ENCODE measurements at places on chromosomes 4 and X. TPM values are rescaled to one million over a fixed set of nuclear protein-coding genes. Genes with fewer than 3 reads are reported as not detected.

The HAND2 gene
- not detected for total RNA-seq

The NMU gene
- 5.7 TPM for total RNA-seq

The STK32B gene
- total RNA-seq = 7.0 TPM

The FDCSP gene
- total RNA-seq = not detected

The CXXC4 gene
- total RNA-seq = 10.2 TPM

The GJB1 gene
- 2.5 TPM for total RNA-seq

The ADH7 gene
- total RNA-seq = not detected

The TRPC5OS gene
- 0.10 TPM for total RNA-seq

The TKTL2 gene
- total RNA-seq = 0.17 TPM

The MAOB gene
- 20.0 TPM for total RNA-seq

The TMPRSS11B gene
- total RNA-seq = not detected

The MAP3K15 gene
- 0.55 TPM for total RNA-seq

The ZBED1 gene
- 30.7 TPM for total RNA-seq

The AREG gene
- 0.22 TPM for total RNA-seq

The VCX3A gene
- not detected for total RNA-seq

The CLIC2 gene
- 10.2 TPM for total RNA-seq

The CT45A10 gene
- not detected for total RNA-seq

The RTL5 gene
- 8.2 TPM for total RNA-seq

The TGIF2LX gene
- total RNA-seq = not detected

The BEX5 gene
- total RNA-seq = 28.3 TPM

The DUSP21 gene
- total RNA-seq = not detected

The PPARGC1A gene
- 18.9 TPM for total RNA-seq

The TLR1 gene
- 32.2 TPM for total RNA-seq

The ANK2 gene
- total RNA-seq = 241 TPM

The GRIA2 gene
- total RNA-seq = 85.8 TPM

The CACNA1F gene
- 0.11 TPM for total RNA-seq

The SAGE1 gene
- not detected for total RNA-seq

The PABPC4L gene
- total RNA-seq = 5.0 TPM

The FAM184B gene
- 2.3 TPM for total RNA-seq

The GPC3 gene
- 109 TPM for total RNA-seq

The PPEF2 gene
- total RNA-seq = 0.06 TPM

The RHOXF2 gene
- total RNA-seq = not detected

The SPANXA2 gene
- not detected for total RNA-seq

The DRD5 gene
- total RNA-seq = 2.2 TPM

The KCNE5 gene
- total RNA-seq = 9.1 TPM

The GIMD1 gene
- total RNA-seq = not detected

The RAB40AL gene
- 0.59 TPM for total RNA-seq

The PITX2 gene
- 0.33 TPM for total RNA-seq

The TMPRSS11A gene
- total RNA-seq = not detected

The NLGN3 gene
- total RNA-seq = 34.4 TPM

The DMRTC1B gene
- 1.5 TPM for total RNA-seq

The PRSS12 gene
- total RNA-seq = 26.7 TPM

The TLR6 gene
- 2.9 TPM for total RNA-seq

The DSPP gene
- total RNA-seq = 0.06 TPM

The GLRA3 gene
- 9.3 TPM for total RNA-seq
